ENCODE measurements at places on chromosomes 4 and X.

- no peak for DNase-seq
These were observed 58.4 kb upstream of the TET2 start for GRCh38 chr4:105088110-105088879.

- no peak for DNase-seq
These were observed 645.3 kb downstream of the TLL1 start for GRCh38 chr4:166518315-166518714.

DNA sequence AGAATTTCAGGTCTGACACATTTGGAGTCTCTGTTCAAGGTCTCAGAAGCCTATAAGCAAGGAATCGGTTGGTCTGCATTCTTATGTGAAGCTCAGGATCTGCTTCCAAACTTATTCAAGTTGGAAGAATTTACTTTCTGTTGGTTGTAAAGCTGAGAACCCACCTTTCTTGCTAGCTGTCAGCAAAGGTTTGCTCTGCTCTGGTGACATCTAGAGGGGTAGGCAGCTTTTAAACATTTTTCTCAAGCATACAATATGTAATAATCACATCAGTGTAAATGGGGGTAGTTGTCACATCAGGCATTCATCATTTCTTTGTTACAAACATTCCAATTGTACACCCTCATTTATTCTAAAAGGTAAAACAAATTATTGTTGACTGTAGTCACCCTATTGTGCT, 935.2 kb downstream of the TRAM1L1 start:
- DNase-seq, result no peak

DNA sequence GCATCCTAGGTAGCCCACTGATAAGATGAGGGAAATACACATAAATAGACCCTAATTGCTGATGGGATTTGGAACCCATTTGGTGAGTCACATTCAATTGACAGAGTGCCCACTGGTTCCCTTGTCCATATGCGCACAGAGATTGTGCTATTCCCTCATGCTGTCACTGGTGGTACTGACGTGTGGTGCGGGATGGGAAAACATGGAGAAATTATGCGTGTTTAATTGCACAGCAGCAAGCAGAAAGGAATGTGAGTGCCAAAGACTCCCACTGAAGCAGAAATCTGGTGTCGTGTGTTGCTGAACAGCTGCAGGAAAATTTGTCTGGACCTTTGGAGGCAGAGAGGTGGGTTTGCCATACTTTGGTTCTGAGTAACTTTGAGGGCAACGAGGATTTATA, 92.2 kb downstream of the NHSL2 start:
- no peak for DNase-seq

GRCh38 chr4:169756971-169757574, 671 bp downstream of the HPF1 start:
- DNase-seq, result no peak

DNA sequence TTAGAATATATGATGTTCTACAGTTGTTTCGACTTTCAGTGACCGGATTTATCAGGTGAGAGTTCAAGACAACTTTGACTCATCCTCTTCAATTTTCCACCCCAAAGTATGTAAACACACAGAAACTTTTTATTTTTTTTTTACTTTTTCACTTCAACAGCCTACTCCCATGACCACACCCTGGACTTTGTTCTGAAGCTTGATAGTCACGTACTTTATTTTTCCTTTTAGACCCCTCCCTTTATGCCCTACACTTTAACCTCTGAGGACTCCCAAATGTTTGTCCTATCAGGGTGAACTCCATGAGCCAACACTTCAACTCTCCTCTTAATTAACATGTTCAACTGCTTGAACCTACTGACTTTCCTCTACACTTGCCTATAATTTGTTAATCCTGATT, 2.5 kb upstream of the DDX60 start:
- DNase-seq, result no peak

DNA sequence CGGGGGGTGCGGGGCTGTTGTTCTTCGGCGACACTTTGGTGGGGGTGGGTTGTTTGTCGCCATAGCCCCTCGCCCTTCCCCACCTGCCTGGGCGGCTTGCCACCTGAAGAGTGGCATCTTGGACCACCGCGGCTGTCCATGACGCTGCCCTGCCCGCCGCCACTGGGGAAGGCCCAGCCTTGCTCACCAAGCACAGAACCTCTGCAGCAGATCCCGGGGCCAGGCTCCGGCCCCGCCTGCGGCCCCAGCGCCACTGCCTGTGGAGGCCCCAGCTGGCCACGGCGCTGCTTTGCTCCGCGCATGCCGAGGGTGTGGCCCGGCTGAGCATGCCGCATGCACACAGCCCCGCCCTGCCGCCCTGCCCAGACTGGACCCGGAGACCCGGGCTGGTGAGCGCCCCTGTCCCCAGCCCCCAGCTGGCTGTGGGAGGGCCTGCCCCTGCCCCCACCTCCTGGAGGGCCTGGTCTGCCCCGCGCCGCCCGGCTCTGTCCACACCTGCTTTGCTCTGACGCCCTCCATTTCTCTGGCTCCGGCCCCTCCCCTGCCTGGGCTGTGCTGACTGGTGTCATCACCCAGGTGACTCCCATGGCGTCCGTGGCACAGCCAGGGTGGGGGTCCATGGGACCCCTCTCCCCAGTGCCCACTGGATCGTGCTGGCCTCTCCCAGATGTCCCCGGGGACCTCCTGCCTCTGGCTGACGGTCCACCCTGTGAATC, 5.3 kb downstream of the NAT8L start:
- DNase-seq, result no peak
